Mucosa of gallbladder (tissue), 1 donor: ENCODE measurements at places on chromosomes 12 and 14. TPM values are rescaled to one million over a fixed set of nuclear protein-coding genes. Genes with fewer than 3 reads are reported as not detected.

DNA sequence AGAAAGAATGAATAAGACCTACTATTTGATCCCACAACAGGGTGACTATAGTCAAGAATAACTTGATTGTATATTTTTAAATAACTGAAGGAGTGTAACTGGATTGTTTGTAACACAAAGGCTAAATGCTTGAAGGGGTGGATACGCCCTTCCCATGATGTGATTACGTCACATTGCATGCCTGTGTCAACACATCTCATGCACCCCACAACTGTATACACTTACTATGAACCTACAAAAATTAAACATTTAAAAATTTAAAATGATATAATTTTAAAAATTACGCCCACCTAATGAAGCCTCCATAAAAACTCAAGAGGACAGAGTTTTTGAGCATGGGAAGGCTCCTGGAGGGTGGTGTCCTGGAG is 94.5 kb downstream of the SCARB1 start:
- no peak for DNase-seq

GRCh38 chr12:110198386-110198785 is 74.2 kb downstream of the IFT81 start:
- no peak for DNase-seq

DNA sequence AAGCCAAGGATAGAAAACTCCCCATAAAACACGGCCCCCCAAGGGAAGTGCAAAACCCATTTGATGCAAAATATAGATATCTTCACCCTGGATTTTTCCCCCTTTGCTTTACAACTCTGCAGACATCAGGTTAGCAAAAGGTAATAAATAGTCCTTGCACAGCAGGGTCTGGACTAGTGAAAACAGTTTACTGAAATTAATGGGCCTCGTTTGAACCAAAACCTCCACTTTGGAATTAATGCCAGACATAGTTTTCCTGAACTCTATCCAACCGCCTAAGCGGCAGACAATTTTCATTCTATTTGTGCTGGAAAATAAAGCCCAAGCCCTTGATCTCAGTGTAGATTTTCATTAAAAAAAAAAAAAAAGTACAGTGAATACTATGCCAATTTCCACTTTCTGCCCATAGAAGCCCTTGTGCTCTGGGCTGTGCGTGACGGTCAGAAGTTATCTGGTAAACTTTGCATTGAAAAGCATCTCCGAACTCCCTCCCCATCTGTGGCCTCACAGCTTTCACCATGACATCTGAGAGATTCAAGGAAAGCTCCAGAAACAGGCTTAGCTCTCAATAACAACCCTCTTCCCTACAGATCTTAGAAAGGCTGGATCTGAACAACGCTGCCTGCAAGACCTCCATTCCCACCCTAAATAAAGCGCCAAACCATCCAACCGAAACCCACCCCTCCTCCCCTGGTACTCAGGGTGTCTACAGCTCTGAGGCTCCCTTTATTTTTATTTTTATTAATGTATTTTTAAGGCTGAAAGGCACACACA is 11.0 kb upstream of the IRF2BPL start:
- DNase-seq = no peak

DNA sequence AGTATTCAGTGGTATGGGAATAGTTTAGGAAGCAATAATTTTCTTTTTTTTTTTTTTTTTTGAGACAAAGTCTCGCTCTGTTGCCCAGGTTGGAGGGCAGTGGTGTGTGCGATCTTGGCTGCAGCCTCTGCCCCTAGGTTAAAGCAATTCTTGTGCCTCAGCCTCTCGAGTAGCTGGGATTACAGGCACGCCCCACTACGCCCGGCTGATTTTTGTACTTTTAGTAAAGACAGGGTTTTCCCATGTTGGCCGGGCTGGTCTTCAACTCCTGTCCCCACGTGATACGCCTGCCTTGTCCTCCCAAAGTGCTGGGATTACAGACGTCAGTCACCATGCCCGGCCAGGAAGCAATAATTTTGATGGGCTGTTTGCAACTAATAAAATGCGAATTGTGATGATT is 62.1 kb downstream of the ATG14 start:
- no peak for DNase-seq

- DNase-seq = no peak
Observed at GRCh38 chr14:97218274-97218673, 421.1 kb downstream of the VRK1 start.

- peak; percentile 52 for DNase-seq
Observed at GRCh38 chr12:67927815-67928214, 61.4 kb upstream of the IFNG-AS1 start.

- DNase-seq = no peak
Observed at GRCh38 chr14:97070259-97070658, 273.1 kb downstream of the VRK1 start.

DNA sequence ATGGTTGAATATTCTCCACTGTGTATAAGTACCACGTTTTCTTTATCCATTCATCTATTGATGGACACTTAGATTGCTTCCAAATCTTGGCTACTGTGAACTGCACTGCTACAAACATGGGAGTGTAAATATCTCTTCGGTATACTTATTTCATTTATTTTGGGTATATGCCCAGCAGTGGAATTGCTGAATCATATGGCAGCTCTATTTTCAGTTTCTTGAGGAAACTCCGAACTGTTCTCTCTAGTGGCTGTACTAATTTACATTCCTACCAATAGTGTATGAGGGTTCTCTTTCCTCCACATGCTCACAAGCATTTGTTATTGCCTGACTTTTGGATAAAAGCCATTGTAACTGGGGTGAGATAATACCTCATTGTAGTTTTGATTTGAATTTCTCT is 623.1 kb upstream of the LRFN5 start:
- DNase-seq = no peak

Gene BLTP3B
- total RNA-seq = 25.2 TPM
